ENCODE measurements at places on chromosomes 6 and 20.

GRCh38 chr6:93728150-93728549 lies 308.8 kb upstream of the EPHA7 start:
- no peak for DNase-seq

GRCh38 chr20:38138086-38138778 lies 26.8 kb downstream of the TGM2 start:
- DNase-seq: no peak

- DNase-seq: no peak
Measured at GRCh38 chr6:42961020-42961470, 491 bp downstream of the GNMT start.

DNA sequence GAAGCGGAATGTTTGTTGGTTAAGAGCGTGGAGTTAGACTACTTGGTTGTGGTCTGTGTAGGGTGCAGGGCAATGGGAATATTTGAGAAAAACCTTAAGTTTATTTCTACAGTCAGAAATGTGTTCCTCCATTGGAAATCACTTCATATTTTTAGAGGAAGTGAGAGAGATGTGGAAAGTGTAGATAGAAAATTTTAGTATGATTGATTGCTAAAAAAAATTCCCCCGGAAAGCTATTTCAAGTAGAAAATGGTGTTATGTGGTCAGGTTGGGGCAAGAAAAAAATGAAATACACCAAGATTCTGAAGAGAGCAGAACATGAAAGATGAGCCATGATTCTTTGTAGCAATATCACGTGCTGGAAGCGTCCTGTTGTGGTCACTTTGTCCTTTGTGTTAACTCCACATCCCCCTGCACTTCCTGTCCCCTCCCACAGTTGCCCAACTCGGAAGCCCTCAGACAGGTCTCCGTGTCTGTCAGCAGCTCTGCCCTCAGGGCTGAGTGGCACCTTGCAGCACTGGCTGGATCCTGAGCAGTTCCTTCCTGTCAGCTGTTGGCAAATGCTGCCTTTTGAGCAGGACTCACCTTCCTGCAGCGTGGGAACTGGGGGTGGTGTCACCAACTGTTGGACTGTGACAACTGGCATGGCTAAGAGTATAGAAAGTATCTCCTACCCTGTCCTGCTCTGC lies 137.5 kb upstream of the SLC24A3 start:
- no peak for DNase-seq

- no peak for DNase-seq
Measured at GRCh38 chr6:105892577-105893262, 193.4 kb upstream of the PRDM1 start.

- DNase-seq: no peak
Measured at GRCh38 chr20:61804752-61805295, 260.9 kb downstream of the TAF4 start.

DNA sequence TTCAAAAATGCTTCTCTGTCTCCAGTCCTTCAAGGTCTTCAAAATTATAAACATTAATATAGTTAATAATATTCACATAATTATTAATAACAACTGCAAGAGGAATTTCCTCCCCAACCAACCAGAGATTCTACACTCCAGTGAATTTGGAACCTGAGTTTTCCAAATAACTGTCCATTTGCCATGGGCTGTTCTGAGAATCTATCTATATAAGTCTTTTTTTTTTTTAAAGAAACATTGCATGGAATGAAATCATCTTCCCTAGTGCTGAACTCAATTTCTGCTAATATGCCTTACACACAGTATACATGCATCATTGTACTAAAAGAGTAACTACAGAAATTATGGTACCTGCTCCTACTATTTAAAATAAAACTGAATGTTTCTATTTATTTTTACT lies 113.9 kb downstream of the SLC22A3 start:
- no peak for DNase-seq

DNA sequence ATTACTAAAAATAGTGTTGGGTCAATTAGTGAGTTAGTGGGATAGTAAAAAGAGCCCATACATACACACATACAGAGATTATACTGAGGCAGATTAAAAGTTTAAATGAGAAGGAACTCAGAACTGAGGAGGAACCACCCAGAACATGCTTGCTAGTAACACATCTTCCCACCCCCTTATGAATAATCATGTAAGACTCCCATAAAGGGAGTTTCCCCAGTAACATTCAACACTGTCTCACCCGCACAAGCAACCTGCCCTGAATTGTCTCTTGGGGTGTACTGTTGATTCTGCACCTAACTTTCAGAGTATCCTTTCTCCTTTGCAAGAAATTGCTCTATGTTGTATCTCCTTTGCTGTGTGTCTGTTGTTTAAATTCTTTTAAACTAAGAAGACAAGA lies 11.1 kb upstream of the HLA-DQB2 start:
- no peak for DNase-seq

- no peak for DNase-seq
Measured at GRCh38 chr6:56381801-56382251, 134.4 kb upstream of the COL21A1 start.

DNA sequence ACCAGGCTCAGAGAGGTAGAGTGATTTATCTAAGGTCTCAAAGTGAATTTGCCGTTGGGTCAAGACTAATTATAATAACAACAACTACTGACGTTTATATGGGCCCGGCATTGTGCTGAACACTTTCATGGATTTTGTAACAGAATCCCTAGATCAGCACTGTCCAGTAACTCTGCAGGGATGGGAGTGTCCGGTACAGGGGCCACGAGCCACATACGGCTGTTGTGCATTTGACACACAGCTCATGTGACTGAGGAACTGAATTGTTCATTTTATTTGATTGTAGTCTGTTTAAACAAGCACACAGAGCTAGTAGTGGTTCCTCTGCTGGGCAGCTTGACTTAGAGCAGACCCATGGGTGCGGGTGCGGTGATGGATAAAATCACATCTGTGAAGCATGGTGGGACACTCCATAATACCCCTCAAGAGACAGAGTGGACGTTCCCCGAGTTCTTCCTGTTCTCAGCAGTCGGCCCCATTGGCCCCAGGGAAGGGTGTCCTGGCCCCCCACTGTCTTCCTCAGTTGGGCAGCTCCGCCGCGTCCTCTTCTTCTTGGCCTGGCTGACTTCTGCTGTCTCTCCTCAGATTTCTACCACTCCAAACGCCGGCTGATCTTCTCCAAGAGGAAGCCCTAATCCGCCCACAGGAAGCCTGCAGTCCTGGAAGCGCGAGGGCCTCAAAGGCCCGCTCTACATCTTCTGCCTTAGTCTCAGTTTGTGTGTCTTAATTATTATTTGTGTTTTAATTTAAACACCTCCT lies 6.8 kb downstream of the CDKN1A start:
- DNase-seq: no peak

- DNase-seq: no peak
Measured at GRCh38 chr6:168838037-168838399, 397.0 kb downstream of the SMOC2 start.

DNA sequence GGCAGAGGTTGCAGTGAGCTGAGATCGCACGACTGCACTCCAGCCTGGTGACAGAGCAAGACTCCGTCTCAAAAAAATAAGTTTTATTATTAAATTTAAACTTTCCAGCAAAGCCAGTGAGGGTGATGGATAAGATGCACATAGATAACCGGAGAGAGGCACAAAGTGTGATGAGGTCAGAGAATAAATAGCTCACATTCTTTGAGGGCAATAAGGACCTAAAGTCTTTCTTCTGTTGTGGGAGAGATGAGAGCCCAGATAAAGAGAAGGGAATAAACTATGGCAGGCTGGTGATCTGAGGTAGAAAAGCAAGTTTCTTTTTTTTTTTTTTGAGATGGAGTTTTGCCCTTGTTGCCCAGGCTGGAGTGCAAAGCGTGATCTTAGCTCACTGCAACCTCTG lies 20.6 kb upstream of the EZR start:
- DNase-seq: no peak

- DNase-seq: no peak
Measured at GRCh38 chr20:32871627-32872160, 13.0 kb downstream of the EFCAB8 start.

DNA sequence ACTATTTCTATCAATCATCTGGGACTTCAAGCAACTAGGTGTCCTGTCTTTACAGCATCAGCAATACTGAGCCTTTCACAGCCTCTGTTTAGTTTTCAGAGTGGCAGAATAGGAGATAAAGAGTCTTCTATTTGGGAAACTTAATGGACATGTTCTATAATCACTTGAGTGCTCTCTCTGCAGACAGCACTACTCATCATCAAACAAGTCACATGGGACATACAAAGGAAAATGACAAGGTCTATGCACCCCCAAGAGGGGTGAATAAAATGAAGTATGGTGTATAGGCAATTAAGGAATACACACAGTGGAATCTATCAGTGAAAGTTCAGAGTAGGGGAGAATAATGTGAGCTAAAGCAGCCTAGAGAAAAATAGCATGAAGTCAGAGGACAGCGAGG lies 237.8 kb upstream of the THEMIS start:
- no peak for DNase-seq

DNA sequence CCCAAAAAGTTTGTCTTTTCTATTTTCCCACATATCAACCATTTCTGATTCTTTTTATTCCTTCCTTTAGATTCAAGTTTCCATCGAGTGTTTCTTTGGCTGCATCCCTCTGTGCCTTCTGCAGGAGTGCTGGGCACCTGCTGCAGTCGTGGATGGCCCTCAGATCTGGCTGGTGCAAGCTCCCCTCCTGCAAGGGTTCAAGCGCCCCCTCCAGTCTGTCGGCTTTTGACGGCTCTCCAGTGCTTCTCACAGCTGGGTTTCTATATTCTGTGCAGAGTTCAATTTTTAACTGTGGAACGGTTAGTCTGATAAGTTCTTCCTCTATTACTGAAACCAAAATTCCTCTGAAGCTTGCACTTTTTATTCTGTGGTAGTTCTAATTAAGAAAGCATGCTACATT lies 132.1 kb downstream of the HUS1B start:
- no peak for DNase-seq

GRCh38 chr20:17925141-17925939 lies 43.3 kb downstream of the SNX5 start:
- DNase-seq: no peak

DNA sequence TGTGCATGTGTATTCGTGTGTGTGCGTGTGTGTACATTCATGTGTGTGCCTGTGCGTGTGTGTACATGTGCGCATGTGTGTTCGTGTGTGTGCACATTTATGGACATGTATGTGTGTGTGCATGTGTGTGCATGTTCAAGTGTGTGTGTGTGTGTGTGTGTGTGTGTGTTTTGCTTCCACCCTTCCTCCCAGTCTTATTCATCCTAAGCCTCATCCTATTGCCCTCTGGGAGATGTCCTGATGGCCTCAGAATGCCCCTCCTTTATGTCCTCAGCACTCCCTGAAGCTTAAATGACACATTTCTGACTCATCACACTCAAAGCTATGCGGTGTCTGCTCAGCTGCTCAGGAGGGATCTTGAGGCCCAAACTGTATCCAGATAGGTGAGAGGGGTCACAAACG lies 76.6 kb upstream of the CCDC167 start:
- DNase-seq: no peak

DNA sequence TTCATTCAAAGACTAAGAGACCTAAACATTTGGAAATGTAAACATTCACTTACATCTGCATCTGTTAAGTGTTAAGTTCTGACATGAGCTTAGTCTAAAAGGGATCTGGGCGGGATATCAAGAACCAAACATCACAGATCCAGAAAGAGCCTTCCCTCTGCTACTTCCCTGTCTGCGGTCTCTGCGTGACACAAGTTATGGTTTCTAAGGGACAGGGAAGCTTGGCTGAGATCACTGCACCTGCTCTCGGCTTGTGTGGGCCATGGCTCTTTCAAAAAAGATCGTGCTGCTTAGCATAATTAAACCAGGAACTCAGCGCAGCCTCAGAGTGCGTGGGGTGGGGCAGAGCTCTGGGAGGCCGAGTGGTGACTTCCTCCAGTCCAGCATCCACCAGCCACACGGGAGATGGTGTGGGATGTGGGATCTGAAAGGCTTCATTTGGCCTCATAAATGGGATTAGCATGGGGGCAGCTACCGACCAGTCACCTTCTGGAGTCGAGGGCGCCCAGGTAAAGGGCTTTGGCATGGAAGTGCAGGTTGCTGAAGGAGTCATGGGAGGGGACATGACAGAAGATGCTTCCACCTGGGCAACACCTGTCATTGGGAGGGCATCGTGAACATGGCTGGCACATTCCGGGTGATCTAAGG lies 16.7 kb upstream of the RAMACL start:
- no peak for DNase-seq

GRCh38 chr6:9398767-9399373 lies 963.5 kb upstream of the SLC35B3 start:
- no peak for DNase-seq

- no peak for DNase-seq
Measured at GRCh38 chr6:156976216-156977127, 199.3 kb downstream of the ARID1B start.

DNA sequence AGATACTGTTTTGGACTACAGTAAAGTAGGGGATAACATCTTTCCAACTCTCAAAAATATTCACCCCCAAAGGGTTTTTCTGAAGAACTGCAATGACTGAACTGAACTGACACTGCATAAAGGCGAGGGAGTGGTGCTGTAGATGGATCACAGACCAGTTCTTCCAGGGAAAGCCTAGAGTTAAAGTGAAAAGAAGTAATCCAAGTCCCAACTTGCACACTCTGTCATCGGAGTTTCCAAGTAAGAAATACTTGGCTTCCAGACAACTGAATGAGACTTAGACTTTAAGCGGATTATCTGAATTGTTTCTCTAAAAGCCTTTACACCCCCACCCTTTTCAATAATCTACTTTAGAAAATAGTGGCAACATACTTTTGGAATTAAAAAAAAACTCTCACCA lies 134.1 kb upstream of the PREP start:
- DNase-seq: no peak

DNA sequence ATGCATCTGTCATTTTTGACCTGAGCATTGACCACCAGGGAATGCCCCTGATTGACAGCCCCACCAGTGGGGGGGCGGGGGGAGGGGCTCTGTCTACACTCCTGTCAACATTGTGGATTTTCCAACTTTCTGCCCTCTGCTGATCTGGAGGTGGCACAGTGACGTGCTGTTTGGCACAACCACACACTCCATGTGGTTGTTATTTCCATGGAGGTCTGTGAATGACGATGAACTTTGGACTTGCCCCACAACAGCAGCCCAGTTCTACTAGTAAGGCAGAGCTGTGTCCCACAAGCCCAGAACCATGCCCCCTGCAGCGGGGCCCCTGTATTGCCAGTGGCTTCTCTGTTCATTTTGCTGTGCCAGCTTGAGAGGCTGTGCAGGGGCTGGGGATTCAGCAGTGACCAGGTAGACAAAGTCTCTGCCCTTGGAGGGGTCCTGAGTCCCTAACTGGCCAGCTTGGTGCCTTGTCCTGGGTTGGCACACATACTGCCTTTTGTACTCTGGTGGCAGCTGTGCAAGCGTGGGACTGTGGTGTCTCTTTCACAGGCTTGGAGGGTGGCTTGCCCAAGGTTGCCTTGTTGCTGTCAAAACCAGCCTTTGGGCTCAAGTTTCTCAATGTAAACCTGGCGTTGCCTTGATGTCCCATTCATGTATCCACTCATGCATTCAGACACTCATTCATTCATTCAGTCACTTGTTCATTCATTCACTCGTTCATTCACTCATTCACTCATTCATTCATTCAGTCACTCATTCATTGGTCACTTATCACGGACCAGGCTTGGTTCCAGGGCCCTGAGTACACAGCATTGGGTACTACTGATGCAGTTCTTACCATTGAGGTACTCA lies 108.5 kb downstream of the SYCP2 start:
- DNase-seq: no peak

DNA sequence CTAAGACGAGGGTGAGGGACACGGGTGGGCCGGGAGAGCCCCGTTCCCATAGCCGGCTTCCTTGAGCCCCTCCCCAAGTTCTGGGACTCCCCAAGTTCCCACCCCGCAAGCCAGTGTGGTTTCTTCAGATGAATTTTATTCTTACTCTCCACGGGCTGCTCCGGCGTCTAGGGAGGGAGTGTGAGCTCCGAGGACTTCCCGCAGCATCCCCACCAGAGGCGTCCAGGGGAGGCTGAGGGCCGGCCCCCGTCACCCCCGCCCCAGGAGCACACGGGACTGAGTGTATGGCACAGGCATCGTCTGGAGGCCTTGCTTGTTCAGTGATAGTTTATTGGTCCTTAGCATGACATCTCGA lies 10.0 kb upstream of the SLC4A11 start:
- DNase-seq: no peak

Measured in T-helper 17 cell (primary cell).